Cortex of kidney (tissue), 1 donor: ENCODE measurements at places on chromosomes 7 and 10.

DNA sequence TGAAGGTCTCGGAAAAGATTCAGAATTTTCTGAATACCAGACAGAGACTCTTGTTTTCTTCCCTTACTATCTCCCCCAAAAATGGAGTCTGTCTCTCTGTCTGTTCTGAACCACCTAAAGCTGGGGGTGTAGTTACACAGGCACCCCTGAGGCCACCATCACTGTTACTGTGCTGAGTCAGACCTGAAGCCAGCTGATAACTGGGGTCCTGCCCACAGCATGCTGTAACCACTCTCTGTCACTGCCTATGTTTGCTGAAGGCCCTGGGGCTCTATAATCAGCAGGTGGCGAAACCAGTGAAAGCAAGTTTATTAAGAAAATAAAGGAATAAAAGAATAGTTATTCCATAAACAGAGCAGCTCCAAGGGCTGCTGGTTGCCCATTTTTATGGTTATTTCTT, 575.2 kb upstream of the POT1 start:
- no peak for DNase-seq

DNA sequence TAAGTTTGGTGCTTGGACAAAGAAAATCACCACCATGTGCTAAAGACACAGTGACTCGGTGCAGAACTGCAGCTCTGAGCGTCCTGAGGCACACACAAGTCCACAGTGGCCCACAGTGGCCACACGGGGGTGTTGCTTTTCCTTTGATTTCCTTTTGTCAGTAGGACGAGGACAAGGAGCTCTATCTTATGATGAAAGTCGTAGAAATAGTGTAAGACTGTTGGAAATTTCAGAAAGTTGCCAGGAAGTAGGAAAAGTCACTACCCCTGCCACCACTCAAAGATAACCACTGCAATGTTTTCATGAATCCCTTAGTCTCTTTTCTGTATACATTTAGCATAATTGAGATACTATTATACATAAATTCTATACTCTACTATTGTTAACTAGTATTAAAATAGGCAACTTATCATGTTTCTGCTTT, 146.0 kb downstream of the TNS3 start:
- no peak for DNase-seq

DNA sequence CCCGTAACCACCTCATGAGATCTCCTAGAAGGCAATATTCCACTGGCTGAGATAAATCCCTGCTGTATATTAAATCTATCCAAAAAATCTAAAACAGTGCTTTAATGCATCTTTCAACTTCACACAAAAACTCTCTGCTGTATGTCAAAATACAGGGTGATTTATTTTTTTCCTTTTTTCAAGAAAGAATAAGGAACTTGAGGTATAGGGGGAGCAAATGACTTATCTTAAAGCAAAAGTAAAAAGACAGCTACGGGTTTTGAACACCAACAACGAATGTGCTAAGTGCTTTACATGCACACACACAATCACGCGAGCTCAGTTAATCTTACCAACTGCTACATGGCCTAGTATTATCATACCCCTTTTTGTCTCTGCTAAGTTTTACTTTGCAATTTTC, 168.9 kb upstream of the PHF14 start:
- DNase-seq: no peak

GRCh38 chr7:8133188-8133848, 128.6 kb downstream of the ICA1 start:
- DNase-seq: no peak

DNA sequence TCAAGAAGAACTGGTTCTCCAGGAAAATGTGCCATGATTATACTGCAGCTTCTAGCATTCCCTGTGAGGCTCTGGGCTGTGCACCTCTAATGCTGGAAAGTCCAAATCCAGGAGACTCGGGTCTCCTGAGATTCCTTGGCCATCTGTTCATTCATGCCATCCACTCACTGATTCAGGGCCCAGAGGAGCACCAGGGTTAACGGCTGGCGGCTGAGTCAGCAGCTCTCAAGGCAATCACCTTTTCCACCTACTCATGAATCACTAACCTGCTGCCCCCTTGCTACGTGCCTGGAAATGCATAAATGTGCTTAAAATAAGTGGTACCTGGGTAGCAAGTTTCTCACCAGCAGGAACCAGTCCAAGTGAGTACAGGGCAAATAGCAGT, 132.7 kb downstream of the KCNMA1 start:
- no peak for DNase-seq

- DNase-seq: no peak
These were observed 114.9 kb upstream of the FAM3C start for GRCh38 chr7:121510858-121511482.

GRCh38 chr7:106344861-106345260, 60.1 kb upstream of the NAMPT start:
- DNase-seq: no peak

DNA sequence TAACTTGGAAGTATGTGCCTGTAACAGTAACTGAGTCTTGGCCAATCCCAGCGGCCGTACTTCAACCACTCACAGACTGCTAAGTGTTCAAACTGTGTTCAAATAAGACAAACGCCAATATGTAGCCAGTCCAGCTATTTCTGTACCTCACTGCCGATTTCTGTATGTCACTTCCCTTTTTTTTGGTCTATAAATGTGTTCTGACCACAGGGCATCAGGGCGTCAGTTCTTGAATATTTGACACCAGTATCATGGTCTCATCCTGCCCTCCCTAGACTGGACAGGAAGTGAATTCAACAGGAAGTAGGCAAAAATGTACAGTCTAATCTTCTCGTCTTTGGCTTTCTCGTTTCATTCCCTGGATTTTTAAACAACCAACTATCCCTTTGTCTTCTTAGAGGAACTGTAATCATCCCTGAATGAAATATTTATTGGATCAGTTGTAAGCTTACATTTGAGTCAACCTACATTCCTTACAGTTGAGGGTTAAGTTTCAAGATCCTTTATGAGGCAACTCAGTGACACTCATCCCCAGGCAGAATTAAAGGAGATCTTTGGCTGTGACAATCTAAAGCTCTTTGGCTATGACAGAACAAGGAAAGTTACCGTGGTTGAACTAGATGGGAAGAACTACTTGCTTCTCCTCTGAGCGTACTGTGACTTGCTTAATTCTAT, 232.7 kb downstream of the NSUN6 start:
- DNase-seq: no peak

DNA sequence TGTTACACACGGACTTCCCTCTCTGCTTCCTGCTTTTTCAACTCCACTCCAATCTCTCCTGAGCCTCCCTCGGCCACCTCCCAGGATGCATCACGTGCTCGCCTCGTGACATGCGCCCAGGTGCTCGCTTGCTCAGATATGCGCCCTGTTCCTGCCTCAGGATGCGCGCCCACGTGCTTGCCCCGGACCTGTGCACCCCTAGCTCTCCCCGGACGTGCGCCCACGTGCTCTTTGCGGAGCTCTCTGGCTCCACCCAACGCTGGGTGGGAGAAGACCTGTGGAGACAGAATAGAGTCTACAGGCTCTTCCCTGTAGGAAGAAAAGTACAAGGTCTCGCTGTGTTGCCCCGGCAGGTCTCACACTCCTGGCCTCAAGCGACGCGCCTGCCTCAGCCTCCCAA, 23.1 kb downstream of the PARD3 start:
- DNase-seq: no peak
